ENCODE measurements at places on chromosomes 11 and 22.
A peak's percentile ranks its signal among the peaks of the same experiment; 100 is the strongest.

DNA sequence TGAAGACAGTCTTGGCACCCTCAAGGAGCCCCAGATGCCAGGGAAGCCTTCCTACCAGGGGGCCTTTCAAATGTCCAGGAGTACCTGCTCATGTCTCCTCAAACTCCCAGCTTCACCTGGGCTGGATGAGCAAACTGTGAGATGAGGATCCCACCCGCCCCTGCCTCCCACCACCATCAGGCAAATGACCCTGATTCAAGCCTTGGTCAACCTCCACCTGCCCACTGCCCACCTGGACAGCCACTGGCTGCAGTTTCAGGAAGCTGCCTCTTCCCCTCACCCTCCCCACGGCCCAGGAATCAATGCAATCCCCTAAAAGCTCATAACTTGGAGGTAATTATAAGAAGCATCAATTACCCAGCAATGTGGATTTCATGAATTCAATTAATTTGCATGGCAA lies 122.7 kb downstream of the BUD13 start:
- DNase-seq: no peak

DNA sequence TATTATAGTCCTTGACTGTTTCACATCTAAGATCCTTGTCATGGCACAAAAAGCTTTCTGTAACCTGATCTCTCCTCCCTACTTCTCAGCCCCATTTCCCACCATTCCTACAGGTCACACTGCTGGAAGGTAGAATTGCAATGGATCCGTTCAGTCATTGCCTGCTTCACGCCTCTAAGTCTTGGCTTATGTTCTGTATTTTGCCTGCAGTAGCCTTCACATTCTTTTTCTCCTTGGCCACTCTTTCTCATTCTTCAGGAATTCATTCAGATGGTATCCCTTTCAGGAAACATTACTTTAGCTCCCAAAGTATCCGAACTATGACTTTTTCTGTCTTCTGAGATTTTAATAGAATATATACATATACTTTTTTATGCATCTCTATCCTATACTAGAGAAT lies 731.5 kb downstream of the NTM start:
- DNase-seq: no peak

GRCh38 chr22:33192156-33192555 lies 134.0 kb upstream of the SYN3 start:
- no peak for DNase-seq

DNA sequence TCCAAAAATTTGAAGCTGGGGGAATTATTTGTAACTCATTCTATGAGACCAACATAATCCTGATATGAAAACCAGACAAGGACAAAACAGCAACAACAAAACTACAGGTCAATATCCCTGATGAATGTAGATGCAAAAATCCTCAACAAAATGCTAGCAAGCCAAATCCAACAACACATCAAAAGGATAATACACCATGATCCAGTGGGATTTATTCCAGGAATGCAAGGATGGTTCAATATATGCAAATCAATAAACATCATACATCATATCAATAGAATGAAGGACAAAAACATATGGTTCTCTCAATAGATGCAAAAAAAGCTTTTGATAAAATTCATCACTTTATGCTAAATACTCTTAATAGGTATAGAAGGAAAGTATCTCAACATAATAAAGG lies 19.4 kb upstream of the USP2 start:
- no peak for DNase-seq

DNA sequence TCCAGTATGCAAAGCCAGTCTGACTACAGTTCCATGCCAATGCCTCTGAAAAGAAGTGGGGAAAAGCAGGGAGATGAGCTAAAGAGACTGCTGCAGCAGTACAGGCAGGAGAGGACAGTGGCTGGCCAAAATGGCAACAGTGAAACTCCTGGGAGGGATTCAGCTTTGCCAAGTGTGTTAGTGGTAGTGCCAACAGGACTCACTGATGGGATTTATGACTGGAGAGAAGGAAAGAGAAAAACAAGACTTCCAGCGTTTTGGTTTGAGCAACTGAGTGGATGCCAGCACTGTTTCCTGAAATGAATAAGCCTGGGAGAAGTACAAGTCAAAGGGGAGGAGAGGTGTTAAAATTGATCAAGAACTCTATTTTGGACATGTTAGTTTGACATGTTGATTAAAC lies 80.9 kb downstream of the PLEKHA7 start:
- no peak for DNase-seq

DNA sequence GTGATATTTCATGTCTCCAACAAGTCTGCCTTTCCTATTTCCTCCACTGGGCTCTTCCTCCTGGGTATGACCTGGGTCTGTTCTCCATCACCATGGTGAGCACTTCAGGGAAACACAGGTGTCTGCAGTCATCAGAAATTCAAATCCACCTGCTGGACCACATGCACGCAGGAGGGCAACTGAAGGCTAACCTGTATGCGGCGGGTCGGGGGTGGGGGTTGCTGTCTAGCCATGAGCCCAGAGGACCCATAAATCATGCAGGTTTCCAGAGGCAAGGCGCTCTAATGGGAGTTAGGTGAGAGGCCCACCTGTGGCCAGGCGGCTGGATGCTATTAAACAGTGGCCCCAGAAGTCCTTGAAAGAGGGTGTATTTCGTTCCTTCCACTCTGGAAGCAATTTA lies 11.1 kb upstream of the PAMR1 start:
- no peak for DNase-seq

- no peak for DNase-seq
These were observed 423.9 kb downstream of the MN1 start for GRCh38 chr22:27377501-27378295.

DNA sequence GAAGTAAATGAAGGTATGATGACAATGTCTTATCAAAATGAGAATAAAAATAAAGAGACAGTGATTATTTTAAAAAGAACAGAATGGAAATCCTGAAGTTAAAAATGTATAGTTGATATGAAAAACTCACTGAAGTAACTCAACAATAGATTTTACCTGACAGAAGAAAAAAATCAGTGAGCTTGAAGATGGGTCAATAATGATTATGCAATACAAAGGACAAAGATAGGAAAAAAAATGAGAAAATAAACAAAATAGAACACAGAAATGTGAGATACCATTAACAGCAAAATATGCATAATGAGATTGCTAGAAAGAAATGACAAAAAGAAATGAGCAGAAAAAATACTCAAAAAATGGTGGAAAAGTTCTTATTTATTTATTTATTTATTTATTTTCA lies 19.1 kb upstream of the APLNR start:
- no peak for DNase-seq

- peak; percentile 47 for DNase-seq
These were observed 106.1 kb downstream of the SLC1A2 start for GRCh38 chr11:35313066-35313759.
